Endodermal cell (in vitro differentiated cells): ENCODE measurements at places on chromosomes 5 and 9.

DNA sequence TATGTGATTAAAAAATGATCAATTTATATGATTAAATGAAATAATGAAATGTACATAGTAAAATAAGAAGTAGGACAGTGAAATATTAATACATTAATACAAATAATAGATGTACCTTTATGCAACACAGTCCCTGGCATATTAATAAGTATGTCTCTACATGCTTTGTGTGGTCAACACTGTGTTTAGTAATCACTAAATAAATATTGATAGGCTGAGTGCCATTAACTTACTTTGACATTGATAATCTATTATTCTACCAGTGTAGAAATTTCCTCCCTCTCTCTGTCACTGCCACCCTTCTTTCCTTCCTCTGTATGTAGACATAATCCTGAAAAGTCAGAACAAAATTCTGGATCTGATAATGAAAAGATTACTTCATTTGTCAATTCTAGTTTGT is 43.7 kb downstream of the RNF180 start:
- DNase-seq, result no peak

DNA sequence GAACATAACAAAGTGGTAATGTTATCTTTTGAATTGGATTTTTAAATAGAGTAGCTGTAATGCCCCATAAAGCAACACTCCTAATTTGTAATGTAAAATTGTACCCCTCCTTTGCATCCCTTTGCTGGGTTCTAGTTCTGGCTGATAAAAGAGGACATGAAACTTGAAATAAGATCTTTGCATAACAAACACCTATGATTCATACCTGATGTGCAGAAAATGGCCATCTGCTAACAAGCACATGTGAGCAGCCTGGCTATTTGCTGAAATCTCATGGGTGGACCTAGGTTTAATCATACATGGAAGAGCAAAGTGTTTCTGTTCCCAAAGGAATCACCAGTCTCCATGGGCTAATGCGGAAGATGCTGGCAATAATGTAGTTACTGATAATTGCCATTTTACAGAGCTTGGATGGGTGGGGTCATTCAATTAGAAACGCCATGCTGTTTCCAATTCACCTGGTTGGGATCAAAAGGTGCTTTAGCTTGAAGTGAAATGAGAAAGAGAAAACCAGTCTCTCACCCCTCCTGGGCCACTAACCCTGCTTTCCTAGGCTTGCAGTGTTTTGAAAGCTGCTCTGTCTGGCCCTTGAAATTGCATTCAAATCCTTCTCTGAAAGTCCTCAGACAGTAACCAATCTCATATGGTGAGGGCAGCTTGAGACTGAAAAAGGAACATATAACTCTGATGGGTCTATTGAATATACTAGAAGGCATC is 585.1 kb downstream of the TLE4 start:
- DNase-seq, result peak; percentile 48

DNA sequence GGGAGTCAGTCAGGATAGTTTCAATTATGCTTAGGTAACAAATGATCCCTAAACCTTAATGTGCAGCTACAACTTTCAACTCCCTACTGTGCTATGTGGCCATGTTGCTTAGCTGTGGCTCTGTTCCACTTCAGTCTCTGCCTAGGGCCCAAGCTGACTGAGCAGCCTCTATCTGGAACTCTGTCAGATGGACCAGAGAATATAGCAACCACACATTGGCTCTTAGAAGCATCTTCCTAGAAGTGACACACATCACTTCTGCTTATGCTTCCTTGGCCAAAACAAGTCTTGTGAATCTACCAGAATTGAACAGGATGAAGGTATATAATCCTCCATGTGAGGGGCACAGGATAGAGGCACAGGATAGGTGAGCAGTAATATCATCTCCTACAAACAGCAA is 36.7 kb upstream of the TNC start:
- DNase-seq, result no peak

- DNase-seq, result peak; percentile 54
Observed at GRCh38 chr5:158737536-158738027, 362.1 kb downstream of the EBF1 start.

DNA sequence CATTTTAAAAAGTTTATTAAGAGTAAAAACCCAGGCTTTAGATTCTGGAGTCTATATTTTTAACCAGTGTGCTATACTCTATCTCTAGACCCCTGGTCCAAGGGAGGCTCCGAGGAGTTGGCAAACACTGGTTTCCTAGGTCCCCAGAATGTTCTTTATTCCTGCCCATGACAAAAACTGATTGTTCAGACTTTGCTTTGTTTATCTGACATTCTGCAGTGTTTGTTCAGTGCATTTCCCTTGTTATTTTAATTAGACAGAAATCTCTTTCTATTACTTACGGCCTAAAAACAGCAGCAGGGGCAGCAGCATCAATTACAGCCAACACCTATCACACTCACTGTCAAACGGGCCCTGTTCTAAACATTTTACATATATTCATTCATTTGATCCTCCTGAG is 2011.6 kb upstream of the WWC1 start:
- no peak for DNase-seq

GRCh38 chr9:127943731-127944144 is 6.1 kb upstream of the DPM2 start:
- peak; percentile 95 for DNase-seq

- no peak for DNase-seq
Observed at GRCh38 chr9:27634879-27635278, 61.6 kb upstream of the C9orf72 start.

DNA sequence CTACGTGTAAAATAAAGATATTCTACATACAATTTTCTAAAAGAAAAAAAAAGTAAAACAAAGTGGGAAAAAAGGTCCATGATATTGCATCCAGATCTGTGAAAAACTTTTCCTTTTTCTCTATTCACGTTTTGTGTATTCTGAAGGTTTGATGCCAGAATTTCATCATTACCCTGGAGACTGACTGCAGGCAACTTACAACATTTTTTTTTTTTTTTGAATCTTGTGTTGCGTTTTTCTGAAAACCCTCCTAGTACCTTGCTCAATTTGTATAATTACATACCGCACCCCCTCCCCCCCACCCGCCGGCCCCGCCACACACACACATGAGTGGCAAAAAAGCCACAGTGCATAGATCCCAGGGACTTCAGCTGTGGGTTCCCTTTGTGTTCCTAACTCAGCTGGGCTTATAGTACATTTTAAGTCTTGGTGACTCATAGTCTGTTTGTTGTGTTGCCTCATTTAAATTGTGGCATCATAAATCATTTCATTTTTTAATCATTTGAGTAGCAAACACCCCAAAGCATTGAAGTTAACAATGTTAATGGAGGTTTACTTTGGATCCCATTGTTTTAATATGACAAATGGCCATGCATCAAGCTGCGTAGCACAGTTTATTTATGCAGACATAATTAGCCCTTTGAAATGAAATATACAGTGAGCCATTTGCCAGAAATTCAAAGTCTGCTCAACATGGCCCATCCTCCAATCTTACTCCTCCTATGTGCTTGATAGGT is 36.0 kb downstream of the PRDM6 start:
- no peak for DNase-seq

DNA sequence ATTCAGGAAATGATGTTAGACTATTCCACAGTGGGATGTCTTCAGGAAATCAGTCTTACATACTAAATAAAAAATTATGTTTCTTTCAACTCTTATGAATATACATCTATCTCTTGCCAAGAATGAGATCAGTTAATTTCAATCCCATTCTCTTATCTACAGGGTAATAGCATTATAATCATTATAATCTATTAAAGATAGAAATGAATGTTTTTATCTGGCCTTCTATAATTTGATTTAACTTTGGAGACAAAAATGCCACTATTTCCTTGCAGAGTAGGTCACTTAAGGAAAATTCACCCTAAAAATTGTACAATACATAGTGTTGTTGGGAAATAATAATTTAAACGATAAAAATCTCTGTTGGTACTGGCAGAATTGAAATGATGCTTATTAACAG is 96.4 kb downstream of the HOMER1 start:
- no peak for DNase-seq

DNA sequence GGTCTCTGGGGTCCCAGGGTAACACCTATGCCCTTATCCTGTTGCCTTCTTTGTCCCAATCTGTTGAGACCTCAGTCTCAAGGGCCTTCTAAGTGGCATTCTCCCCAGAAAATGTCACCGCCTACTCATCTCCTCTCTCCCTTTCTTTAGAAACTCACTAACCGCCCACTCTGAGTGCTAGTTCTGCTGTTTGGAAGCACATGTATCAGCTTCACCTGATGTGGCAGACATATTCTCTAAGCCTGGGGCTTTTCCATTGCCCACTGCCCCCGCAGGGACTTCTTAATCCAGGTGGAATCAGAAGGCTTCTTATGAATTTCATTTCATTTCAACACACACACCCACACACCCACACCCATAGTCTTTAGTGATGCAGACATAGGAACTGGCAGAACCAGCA is 165.1 kb downstream of the ASTN2 start:
- DNase-seq, result no peak

DNA sequence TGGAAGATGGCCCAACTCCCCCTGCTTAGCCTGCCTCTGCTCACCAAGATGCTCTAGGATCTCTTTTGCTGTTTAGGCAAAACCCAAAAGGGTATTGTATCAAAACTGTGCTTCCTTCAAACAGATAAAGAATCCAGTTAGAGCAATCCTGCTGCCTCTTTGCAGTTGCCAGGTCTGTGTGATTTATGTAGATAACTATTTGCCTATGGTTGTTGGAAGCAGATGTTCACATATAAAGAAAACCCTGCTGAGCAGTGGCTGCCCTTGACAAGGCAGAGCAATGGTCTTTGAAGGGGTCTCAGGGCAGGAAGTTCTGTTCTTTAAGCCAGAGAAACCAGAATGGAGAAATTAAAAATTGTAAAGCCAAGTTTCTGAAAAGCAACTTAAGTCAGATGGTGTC is 68.6 kb downstream of the LRRC70 start:
- DNase-seq, result no peak

DNA sequence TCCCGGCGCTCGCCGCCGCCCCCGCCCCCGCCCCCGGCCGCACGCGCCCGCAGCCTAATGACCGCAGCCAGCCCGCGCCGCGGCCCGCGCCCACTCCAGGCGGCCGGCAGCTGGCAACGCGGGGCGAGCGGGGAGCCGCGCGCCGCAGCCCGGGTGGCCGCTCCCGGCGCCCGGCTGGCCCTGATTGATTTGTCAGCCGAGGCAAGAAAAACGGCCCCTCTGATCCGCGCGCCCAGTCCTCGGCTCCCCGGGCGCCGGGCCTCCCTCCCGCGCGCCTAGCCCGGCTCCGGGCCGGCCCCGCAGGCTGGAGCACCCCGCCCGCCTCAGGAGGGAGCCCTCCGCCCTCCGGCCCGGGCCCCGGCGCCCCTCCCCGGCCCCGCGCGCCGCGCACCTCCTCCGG is 11.9 kb upstream of the LHX2 start:
- DNase-seq, result peak; percentile 65

DNA sequence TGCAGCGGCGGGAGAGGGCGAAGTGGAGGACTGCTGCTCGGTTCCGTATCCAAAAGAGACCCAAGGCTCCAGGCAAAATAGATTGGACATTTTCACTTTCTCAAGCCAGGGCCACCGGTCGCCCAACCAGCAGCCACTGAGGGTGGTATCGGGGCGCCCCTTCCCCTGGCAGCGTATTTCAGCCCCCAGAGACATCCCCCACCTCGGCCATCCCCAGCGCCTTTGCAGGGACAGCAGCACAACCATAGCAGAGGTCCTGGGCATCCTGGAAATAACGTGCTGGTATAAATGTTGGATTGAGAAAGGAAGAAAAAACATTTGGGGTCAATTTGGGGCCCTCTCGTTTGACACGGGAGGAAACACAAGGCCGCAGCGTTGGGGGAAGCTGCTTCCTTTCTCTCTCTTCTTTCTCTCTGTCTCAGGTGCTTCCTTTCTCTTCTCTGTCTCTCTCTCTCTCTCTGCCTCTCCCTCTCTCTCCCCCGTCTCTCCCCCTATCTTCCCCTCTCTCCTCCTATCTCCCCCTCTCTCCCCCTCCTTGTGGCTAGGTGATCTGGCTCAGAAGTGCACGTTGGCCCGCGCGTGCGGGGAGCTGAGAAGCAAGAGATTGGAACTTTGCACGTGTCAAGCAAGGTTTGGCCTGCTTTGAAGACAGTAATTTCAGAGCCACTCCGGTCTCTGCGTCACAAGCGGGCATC is 624 bp upstream of the RETREG1 start:
- DNase-seq, result peak; percentile 74

DNA sequence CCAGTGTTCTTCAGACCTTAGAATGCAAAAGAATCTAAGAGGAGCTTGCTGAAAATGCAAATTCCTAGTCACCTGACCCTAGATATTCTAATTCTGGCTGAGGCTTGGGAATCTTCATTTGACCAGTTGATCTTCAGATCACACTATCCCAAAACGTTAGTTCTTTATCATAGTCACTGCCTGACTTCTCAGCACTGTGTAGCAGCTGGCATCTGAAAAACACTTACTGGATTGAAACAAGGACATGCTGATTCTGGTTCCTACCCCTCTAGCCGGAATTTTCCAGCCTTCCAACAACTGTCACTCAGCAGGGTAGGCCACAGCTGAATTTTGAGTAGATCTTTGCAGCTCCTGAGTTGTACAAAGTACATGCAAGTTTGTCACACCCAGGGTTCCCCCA is 72.2 kb downstream of the EBF1 start:
- DNase-seq, result no peak

GRCh38 chr9:25830381-25830780 is 152.1 kb upstream of the TUSC1 start:
- no peak for DNase-seq

DNA sequence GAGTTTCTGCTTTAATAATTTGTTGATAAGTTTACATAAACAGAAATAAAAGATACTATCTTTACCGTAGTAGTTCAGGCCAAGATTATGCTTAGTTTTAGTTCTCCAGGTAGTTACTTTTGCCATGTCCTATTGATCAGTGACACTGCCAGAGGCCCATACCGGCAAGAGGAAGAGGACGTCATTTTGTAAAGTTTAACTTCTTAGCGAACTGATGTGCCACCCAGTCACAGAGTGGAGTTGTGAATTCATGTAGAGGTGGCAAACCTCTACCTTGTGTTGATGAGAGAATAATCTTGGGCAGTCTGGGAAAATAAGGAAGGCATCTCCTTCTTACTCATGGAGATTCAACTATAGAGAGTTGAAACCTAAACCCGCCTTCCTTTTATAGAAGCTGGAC is 21.8 kb downstream of the RGMB start:
- no peak for DNase-seq

- no peak for DNase-seq
Observed at GRCh38 chr5:176436656-176437055, 11.5 kb upstream of the FAF2 start.
